ENCODE measurements at places on chromosomes 2 and 18.
A peak's percentile ranks its signal among the peaks of the same experiment; 100 is the strongest.

DNA sequence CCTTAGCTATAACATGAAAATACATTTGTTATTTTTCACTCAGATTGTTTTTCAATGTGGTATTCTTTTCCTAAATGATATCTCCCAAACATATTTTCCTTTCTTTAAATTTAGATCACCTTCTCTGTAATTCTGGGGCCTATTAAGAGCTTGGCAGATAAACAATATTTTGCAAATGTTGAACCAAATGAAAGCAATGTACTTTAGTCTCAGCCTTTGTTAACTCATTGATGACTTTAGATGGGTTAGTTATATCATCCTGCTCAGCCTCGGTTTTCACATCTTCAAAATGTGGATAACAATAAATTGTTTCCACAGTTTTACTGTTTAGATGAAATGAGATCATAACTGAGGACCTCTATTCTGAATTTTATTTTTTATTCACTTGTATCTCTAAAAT, 1205.2 kb downstream of the SUCLG1 start:
- no peak for DNase-seq

DNA sequence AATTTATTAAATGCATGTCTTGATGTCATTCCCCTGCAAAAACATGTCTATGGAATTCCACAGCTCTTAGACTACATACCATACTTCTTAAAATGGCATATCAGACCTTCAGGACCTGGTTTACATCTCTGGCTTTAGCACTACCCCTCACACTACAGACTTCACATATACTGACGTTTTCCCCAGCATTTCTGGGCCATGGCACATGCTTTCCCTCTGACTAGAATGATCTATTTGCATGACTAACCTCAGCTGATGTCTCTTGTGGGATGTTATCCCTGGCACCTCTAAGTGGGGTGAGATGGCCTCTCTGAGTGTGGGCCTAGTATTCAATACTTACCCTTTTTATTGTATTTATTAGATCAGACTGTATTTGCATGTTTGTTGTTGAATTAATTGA, 381.6 kb downstream of the ERBB4 start:
- DNase-seq = no peak

GRCh38 chr2:190149908-190150307, 87.4 kb upstream of the MSTN start:
- DNase-seq = no peak

- no peak for DNase-seq
Observed at GRCh38 chr18:1361936-1362335, 457.3 kb downstream of the ADCYAP1 start.

- peak; percentile 24 for DNase-seq
Observed at GRCh38 chr18:37657493-37657892, 91.9 kb upstream of the CELF4 start.

DNA sequence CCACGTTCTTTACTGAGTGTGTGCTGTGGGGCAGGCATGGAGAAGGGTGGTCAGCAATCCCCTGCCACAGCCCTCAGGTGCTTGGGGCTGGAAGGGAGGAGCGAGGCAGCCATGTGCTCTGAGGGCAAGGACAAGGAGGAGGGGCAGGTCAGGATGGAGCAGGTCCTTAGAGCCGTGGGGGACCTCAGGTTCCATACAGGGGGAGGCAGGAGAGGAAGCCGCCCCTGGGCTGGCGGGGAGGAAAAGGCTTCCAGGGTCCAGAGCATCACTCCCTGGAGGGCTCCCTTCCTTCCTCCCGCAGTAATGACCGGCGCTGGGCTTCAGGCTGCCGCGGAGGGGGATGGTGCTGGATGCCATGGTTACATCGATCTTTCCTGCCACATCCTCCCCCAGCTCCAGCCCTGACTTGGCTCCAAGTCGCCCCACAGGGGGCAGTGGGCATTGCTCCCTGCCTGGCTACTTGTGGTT, 6.6 kb downstream of the GAREM2 start:
- no peak for DNase-seq

DNA sequence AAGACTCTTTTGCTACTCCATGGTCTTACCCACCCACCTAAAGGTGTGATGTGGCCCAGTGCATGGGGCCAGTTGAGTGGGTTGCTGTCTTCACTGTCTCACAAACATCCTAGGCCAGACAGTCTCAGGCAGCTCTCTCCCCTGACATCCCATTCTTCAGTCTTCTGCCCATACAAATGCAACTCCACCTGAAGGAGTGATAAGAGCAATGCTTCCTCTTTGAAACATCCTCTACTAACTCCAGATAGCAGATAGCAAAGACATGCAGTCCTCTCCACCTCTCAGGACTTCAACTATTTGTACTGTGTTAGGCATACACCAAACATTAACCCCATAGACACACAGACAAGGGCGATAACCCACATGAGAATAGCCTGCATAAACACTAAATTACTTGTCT, 71.3 kb downstream of the MTHFD2 start:
- no peak for DNase-seq

DNA sequence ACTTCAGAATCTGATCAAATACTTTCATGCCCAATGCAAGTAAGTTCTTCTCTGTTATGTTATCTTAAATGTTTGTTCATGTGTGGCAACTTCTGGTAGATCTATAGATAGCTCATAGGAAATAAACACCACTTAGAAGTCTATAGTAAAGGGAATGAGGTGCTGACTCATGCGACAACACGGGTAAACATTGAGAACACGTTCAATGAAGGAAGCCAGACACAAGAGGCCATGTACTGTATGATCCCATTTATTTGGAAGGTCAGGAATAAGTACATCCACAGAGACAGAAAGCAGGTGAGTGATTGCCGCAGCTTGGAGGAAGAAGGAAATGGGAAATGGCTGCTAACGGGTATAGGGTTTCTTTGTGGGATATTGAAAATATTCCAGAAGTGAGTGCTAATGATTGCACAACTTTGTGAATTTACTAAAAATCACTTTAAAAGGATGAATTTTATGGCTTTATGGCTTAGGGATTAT, 95.4 kb downstream of the ITGB1BP1 start:
- no peak for DNase-seq

DNA sequence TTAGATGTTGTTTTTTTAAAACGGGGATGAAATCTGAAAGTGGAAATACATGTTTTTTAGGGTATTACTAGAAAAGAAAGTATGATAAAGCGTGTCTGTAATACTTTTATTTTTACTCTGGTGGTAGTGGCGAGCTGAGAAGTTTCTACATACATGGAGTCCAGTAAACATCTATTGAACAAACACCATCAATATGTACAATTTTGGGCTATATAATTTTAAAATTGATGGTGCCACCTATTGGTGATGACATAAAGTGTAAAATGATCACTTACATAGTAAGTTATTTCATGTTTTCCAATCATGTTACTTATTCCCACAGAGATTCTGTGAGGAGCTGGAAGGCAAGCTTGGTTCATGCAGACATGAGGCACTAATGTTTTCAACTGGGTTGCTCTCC, 31.5 kb upstream of the NFE2L2 start:
- DNase-seq = no peak

DNA sequence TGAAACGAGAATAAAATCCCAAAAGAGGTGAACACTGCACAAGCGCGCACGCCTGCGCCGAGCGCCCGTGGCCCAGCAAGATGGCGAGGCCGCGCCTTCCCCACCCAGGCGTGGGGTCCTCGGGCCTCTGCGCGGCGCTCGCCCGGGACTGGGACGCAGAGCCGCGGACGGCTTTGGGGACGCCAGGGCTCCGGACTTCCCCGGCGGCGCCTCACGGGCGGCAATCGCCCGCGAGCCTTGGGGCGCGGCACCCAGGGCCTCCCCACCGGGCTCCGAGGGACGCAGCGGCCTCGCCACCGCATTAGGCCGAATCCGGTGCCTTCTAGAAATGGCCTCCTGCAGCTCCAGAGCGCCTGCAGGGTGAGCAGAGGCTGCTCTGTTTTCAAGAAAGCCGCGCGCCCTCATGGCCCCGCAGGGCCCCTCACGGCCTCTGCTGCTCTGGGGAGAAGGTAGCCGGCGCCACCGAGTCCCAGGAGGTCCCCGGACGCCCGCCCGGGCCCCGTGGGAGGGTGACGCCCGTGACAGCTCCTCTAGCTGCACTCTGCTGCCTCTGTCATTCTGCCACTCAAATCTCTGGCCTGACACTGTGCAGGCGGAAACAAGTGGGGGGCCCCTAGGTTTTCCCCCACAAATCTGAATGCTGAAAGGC, 35.9 kb upstream of the POMC start:
- no peak for DNase-seq

DNA sequence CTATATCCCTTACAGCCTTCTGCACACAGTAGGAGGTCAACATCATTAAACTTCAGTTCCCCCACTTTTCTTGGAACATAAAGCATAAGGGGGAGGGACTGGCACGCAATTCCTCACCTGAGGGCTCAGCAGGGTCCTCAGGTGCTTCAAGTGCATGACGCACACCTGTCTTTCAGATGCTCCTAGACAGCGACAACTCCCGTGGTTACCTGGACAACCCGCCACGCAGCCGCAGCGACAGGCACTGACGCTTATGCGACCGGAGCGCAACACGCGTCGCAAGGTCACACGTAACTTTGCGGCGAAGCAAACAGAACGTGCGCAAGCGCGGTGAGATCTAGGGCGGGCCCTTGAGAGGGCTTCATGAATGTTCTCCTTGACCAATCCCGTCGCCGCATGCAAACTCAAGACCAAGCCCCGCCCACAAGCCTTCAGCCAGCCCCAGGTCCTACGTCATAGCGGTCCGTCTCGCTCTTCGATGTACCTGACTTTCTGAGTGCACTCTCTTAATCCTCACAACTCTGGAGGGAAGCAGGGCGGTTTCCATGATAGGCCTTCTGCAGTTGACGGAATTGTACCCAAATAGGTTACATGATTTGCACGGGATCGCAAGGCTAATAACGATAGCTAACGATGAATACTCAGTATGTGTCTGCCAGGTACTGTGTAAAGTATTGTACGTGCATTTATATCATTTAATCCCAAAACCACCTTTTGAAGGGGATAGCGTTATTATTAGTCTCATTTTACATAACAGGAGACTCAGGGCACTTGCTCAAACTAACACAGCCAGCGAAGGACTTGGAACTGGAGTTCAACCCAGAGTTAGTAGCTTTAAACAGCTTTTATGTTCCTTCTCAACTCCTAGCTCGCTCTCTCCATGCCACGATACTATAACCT, at the start of gene IFT172:
Gene IFT172, minus strand, starts transcription at position 246 of the 900 bp plus-strand sequence. Its CDS starts 90 bp downstream, at position 156.
- DNase-seq = peak; percentile 98

DNA sequence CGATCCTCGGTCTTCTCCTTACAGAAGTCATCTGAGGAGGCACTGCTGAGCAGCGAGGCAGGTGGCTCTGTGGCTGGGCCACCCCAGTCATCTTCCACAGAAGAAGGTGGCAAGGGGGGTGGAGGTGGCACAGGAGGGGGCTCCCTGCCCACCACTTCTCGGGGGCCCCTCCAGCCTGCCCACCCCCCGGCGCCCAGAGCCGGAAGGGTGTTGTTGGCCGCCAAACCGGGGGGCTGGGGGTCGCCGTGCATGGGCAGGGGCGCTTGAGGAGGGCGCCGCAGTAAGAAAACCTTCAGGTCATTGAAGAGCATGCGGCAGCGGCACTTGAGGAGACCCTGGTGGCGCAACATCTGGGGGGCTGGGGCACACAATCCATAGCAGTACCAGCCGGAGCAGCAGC, 2.5 kb downstream of the MARCHF4 start:
- no peak for DNase-seq

- no peak for DNase-seq
Observed at GRCh38 chr2:62410926-62411456, 95.0 kb downstream of the TMEM17 start.

GRCh38 chr18:76318607-76319006, 176.4 kb downstream of the ZNF516 start:
- DNase-seq = no peak

DNA sequence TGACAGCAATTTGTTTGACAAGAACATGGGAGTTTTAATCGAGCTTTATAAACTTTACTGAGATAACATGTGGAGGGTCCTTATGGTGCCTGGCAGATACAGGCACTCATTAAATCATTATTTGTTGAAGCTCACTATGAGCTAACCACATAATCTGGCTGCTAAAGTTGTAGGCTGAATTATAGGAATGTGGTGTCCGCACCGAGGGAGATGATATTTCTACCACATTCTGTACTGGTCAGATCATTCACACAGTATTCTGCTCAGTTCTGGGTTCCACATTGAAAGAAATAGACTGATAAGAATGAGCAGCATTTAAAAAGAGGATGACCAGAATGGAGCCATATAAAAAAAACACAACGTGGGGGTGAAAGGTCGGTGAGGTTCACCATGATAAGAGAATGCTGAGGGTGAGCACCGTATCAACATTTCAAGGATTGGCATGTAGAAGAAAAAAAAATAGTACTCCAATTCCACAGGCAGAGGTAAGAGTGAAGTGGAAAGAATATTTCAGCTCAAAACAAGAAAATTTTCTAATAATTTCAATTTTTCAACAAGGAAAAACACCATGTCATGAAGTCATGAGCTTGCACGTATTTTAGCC, 54.4 kb downstream of the TMEFF2 start:
- DNase-seq = no peak

DNA sequence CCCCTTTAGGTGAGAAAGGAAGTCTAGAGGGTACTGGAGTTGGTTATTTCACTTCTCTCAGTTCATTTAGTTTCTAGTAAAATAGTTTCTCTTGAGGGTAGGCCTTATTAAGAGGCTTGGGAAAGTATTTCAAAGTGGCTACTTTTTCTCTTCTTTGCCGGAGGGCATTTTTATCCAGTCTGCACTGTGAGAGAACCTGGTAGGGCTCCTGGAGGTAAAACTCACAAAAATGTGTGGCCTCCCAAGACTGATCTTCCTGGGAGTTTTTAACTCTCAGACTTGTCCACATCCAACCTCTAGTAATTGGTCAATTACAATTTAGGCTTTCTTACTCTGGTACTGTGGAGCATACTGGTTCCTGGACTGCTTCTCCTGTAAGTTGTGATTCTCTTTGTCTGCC, 28.0 kb downstream of the EHBP1 start:
- DNase-seq = no peak

- no peak for DNase-seq
Observed at GRCh38 chr2:158269143-158269542, 167.5 kb downstream of the UPP2 start.

DNA sequence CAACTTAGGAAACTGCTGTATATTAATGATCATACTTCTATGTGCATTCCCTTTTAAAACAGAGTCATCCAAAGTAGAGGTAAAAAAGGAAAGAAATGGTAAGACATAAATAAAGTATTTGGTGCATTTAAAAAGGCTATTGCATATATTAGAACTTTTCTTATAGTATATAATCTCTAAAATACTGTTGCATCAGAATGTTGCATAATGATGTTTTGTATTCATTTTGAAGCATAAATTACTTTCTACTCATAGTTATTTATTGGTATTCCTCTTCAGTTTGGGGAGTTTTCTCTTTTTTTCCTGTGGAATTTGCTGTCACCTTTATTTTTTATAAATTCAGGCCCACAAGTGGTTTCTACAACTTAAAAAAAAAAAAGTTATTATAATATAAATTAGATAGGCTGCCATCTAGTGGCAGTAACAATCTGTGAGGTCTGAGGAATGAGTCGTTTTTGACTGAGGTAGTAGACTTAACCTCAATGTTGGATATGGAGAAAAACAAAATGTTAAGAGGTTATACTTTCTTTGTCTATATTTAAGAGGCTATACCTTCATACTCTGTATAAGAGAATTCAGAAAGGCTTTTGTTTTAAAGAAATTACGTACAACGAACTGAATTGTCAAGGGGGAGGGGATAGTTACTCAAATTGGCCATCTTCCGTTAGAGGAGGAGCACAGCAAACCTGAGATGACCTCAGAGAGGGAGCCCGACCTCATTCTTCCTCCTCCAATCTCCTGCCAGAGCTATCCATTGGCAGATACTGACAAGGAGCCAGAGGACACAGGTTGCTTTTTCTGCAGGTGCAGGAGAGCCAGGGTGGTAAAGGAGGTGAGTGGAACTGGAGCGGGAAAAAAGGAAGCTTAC, 23.8 kb downstream of the ANKAR start:
- no peak for DNase-seq

All from femur (tissue), 1 donor.